ENCODE measurements at places on chromosomes 16 and 17.

DNA sequence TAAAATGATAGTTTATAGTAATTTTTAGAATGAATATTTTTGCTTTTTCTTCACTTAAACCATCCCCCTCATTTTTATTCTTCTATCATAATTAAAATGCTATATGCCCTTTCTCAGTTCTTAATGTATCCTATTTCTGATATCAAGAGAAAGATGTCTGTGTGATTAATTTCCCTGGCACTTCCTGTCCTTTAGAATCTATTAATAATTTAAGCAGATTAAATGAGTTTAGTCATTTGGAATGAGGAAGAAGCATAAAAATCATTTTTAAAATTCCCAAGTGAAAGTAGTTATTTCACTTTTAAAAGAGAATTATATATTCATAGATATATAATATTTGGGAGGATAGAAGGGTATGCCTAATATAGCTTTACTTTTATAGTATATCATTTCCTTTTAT lies 27.8 kb upstream of the CDR2 start:
- no peak for DNase-seq

- DNase-seq: no peak
Measured at GRCh38 chr16:14017886-14018285, 53.2 kb upstream of the MRTFB start.

- no peak for DNase-seq
Measured at GRCh38 chr16:72797621-72798020, 250.3 kb downstream of the ZFHX3 start.

GRCh38 chr16:29854520-29855100 lies 8.4 kb downstream of the CDIPT start:
- DNase-seq: no peak
